ENCODE measurements at places on chromosomes 16 and 17. TPM values are rescaled to one million over a fixed set of nuclear protein-coding genes. Genes with fewer than 3 reads are reported as not detected.
A peak's percentile ranks its signal among the peaks of the same experiment; 100 is the strongest.

DNA sequence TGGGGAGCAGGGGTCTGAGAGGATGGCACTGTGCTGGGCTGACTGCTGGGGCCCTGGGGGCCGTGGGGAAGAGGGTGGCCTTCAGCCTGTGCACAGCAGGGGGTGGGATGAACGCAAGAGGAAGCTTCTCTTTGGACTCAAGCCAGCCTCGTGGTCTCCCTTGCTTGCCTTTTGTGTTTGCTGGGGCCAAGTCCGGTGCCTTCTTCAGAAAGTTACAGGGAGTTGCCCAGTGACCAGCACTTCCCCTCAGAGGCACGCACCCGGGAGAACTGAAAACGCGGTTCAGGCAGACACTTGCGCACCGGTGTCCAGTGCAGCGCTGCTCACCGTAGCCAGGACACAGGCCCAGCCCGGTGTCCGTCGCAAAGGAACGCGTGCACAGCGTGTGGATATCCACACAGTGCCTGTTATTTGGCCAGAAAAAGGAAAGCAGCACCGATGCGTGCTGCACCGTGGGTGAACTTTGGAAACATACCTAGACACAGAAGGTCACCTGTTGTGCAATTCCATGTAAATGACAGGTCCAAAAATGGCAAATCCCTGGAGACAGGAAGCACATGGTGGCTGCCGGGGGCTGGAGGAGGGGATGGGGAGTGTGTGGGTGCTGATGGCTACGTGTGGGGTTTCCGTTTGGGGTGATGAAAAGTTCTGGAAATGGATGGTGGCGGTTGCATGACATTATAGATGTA lies 29.4 kb upstream of the NUDT16L1 start:
- H3K4me1 ChIP-seq: peaks cover 16% of the 10 kb centered on the region
- no peak overlapping the region for H3K27ac ChIP-seq
- H3K27me3 ChIP-seq: no peaks in the 10 kb centered on the region
- no peak overlapping the region for H3K4me3 ChIP-seq
- DNase-seq: peak; percentile 79

Gene PITPNC1
- total RNA-seq: 17.5 TPM

DNA sequence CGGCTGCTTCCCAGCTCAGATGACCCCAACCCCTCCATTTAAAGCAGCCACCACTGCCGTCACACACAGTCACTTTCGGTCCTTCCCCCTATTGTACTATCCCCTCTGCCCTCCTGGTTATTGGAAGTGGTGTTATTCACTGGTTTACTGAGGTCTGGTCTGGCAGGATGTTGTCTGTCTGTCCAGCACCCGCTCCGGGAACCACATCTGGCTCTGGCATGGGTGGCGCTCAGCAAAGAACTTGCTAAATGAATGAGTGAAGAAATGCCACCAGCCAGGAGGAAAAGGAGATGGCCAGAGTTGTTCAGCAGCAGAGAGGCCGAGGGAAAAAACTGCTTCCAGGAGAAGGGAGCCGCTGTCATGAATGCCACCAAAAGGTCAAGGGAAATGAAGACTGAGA lies 161.6 kb downstream of the GSG1L start:
- H3K36me3 ChIP-seq: no peaks in the 10 kb centered on the region
- no peak overlapping the region for H3K4me3 ChIP-seq
- no peaks in the 10 kb centered on the region for H3K27me3 ChIP-seq
- no peaks in the 10 kb centered on the region for H3K4me1 ChIP-seq
- DNase-seq: no peak
- no peak overlapping the region for H3K27ac ChIP-seq

GRCh38 chr16:24253192-24253591 lies 2.9 kb upstream of the CACNG3 start:
- H3K27ac ChIP-seq: no peak overlapping the region
- H3K4me3 ChIP-seq: no peak overlapping the region
- no peaks in the 10 kb centered on the region for H3K27me3 ChIP-seq
- no peaks in the 10 kb centered on the region for H3K4me1 ChIP-seq
- H3K36me3 ChIP-seq: no peaks in the 10 kb centered on the region

- H3K4me3 ChIP-seq: no peak overlapping the region
- no peaks in the 10 kb centered on the region for H3K36me3 ChIP-seq
- no peaks in the 10 kb centered on the region for H3K27me3 ChIP-seq
- no peak for DNase-seq
- no peaks in the 10 kb centered on the region for H3K4me1 ChIP-seq
These were observed 364.1 kb downstream of the CPPED1 start for GRCh38 chr16:12439399-12440227.

GRCh38 chr16:546909-547770 lies 13.1 kb upstream of the PRR35 start:
- H3K27me3 ChIP-seq: no peaks in the 10 kb centered on the region
- no peak overlapping the region for H3K27ac ChIP-seq
- H3K36me3 ChIP-seq: peaks cover 9% of the 10 kb centered on the region

Gene SEPTIN1
- total RNA-seq: 0.26 TPM

DNA sequence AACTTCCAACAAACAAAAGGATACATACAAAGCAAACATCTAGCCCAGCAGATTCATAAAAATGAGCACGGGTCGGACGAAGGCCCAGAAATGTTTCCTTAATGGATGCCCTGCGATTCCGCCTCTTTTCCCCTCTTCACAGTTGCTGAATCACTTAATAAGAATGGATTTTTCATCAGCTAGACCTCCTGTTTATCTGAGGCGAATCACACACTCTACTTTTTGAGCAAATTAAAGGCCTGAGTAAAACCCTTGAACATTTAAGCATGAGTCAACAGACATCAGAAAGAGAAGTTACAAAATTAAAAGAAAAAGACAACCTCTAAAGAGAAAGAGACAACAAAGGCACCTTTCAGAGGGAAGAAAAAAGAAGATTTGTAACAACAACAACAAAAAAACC lies 44.7 kb downstream of the HS3ST3A1 start:
- H3K27me3 ChIP-seq: no peaks in the 10 kb centered on the region
- no peaks in the 10 kb centered on the region for H3K4me1 ChIP-seq
- no peak overlapping the region for H3K27ac ChIP-seq
- no peak overlapping the region for H3K4me3 ChIP-seq

GRCh38 chr16:28610595-28611191 lies 849 bp upstream of the SULT1A1 start:
- H3K4me1 ChIP-seq: peaks cover 30% of the 10 kb centered on the region
- no peaks in the 10 kb centered on the region for H3K36me3 ChIP-seq
- H3K4me3 ChIP-seq: no peak overlapping the region
- H3K27me3 ChIP-seq: no peaks in the 10 kb centered on the region

Gene MYO1C
- total RNA-seq: 77.3 TPM

DNA sequence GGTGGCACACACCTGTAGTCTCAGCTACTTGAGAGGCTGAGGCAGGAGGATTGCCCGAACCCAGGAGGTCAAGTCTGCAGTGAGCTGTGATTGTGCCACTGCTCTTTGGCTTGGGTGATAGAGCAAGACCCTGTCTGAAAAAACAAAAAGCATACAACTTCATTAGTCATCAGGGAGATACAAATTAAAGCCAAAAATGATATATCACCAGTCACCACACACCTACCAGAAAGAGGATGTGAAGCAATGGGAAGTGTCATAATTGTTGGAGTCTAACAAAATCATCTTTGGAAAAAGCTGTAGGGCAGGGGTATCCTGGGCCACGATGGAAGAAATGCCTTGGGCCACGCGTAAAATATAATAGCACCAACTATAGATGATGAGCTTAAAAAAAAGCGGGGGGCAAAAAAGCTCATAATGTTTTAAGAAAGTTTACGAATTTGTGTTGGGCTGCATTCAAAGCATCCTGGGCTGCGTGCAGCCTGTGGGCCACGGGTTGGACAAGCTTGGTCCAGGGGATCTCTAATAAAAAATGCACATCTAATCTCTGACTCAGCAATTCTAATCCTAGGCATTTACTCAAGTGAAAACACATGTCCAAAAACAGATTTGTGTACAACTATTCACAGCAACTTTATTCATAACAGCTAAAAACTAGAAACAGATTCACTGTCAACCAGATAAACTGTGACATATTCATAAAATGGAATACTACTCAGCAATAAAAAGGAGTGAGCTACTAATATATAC lies 65.9 kb downstream of the HIC1 start:
- H3K4me3 ChIP-seq: no peak overlapping the region
- H3K36me3 ChIP-seq: no peaks in the 10 kb centered on the region
- H3K27ac ChIP-seq: no peak overlapping the region
- H3K27me3 ChIP-seq: no peaks in the 10 kb centered on the region

DNA sequence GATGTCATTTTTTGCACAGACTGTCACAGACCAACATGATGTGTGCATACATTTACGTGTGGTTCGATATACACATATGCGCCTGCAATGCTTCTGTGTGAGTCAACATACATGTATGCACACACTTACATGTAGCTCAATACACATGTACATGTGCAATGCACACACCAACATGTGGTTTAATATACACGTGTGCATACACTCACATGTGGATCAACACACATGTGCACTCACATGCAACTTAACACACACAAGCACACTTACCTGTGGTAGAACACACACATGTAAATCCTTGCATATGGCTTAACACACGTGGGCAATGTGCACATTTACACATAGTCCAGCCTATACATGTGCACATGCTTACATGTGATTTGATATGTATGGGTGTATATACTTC lies 97.5 kb downstream of the CYLD start:
- H3K4me3 ChIP-seq: no peak overlapping the region
- H3K27me3 ChIP-seq: no peaks in the 10 kb centered on the region
- DNase-seq: no peak
- no peaks in the 10 kb centered on the region for H3K36me3 ChIP-seq

Gene SOST
- not detected for total RNA-seq

Gene SLC5A11
- not detected for total RNA-seq

- no peak for DNase-seq
- H3K27me3 ChIP-seq: no peaks in the 10 kb centered on the region
- H3K27ac ChIP-seq: no peak overlapping the region
- H3K4me3 ChIP-seq: no peak overlapping the region
These were observed 15.3 kb downstream of the FOXN1 start for GRCh38 chr17:28521311-28522085.

GRCh38 chr16:1149101-1149636 lies 3.7 kb upstream of the CACNA1H start:
- H3K27ac ChIP-seq: no peak overlapping the region
- H3K4me1 ChIP-seq: peaks cover 16% of the 10 kb centered on the region
- H3K4me3 ChIP-seq: no peak overlapping the region

- H3K36me3 ChIP-seq: no peaks in the 10 kb centered on the region
- H3K4me3 ChIP-seq: no peak overlapping the region
- H3K27me3 ChIP-seq: no peaks in the 10 kb centered on the region
- DNase-seq: no peak
- no peak overlapping the region for H3K27ac ChIP-seq
These were observed 17.4 kb upstream of the NOS2 start for GRCh38 chr17:27817731-27818130.

Gene AKTIP
- 40.5 TPM for total RNA-seq

- H3K27ac ChIP-seq: no peak overlapping the region
- no peak for DNase-seq
- H3K27me3 ChIP-seq: no peaks in the 10 kb centered on the region
- no peaks in the 10 kb centered on the region for H3K36me3 ChIP-seq
These were observed 2.8 kb downstream of the FBXL19 start for GRCh38 chr16:30925995-30926811.

Gene UBTF
- total RNA-seq: 73.8 TPM

Gene CIBAR2
- not detected for total RNA-seq
